ENCODE measurements at places on chromosomes 1 and 21. TPM values are rescaled to one million over a fixed set of nuclear protein-coding genes. Genes with fewer than 3 reads are reported as not detected.

RGS18 gene
- not detected for total RNA-seq

LCK gene
- not detected for total RNA-seq

C1orf87 gene
- not detected for total RNA-seq

ADAMTS1 gene
- 20.3 TPM for total RNA-seq

UBE2U gene
- not detected for total RNA-seq

TRPM2 gene
- 18.3 TPM for total RNA-seq

MARCKSL1 gene
- total RNA-seq = 119 TPM

CRB1 gene
- total RNA-seq = not detected

C1orf52 gene
- total RNA-seq = 14.2 TPM

PCP4 gene
- total RNA-seq = not detected

SYT6 gene
- total RNA-seq = not detected

FLG2 gene
- total RNA-seq = not detected

BECN2 gene
- total RNA-seq = not detected

FOXE3 gene
- not detected for total RNA-seq

CA6 gene
- not detected for total RNA-seq

FGR gene
- 0.13 TPM for total RNA-seq

SELENBP1 gene
- total RNA-seq = 1.9 TPM

CHML gene
- total RNA-seq = 10.7 TPM

S100A9 gene
- not detected for total RNA-seq

PRKAA2 gene
- total RNA-seq = 0.10 TPM

ALPL gene
- 0.05 TPM for total RNA-seq

EPS8L3 gene
- total RNA-seq = not detected

LCE1A gene
- not detected for total RNA-seq

FCAMR gene
- not detected for total RNA-seq

SERTAD4 gene
- 2.4 TPM for total RNA-seq
